Suppressor macrophage treated with lipopolysaccharide for 4 hours (primary cell): ENCODE measurements at places on chromosomes 6 and 20.

GRCh38 chr6:170294813-170295509 is 4.1 kb upstream of the DLL1 start:
- no peak for DNase-seq

- peak; percentile 32 for DNase-seq
These were observed 2.1 kb upstream of the RBM38 start for GRCh38 chr20:57388953-57389694.

- DNase-seq: no peak
These were observed 97.3 kb downstream of the BMP2 start for GRCh38 chr20:6864740-6865139.

DNA sequence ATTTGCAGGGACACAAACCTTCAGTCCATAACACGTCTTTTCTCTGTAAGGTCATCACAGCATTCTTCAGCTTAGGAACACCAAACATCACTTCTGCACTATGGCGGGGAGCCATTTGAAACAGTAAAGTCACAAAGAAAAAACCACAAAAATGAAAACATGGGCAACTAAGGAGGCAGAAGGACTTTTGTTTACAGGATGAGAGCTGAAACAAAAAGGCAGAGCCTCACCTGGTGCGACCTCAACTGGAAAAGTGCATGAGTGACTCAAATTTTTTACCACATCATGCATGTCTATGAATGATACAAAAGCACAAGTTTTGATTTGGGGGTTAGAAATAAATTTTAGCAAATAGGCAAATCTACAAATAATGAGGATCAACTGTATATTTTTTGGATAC is 68.2 kb upstream of the TNFAIP3 start:
- no peak for DNase-seq

GRCh38 chr6:44725070-44725469 is 337.6 kb downstream of the CDC5L start:
- DNase-seq: peak; percentile 21

- no peak for DNase-seq
These were observed 222.8 kb upstream of the CITED2 start for GRCh38 chr6:139597087-139597763.

GRCh38 chr6:107413966-107414645 is 45.3 kb downstream of the PDSS2 start:
- no peak for DNase-seq

- no peak for DNase-seq
These were observed 14.0 kb downstream of the MRPS18A start for GRCh38 chr6:43673444-43674084.

- DNase-seq: no peak
These were observed 11.3 kb upstream of the KCNK16 start for GRCh38 chr6:39333644-39334438.

- DNase-seq: no peak
These were observed 36.5 kb downstream of the PPP1R16B start for GRCh38 chr20:38842026-38842425.

- DNase-seq: no peak
These were observed 736.9 kb downstream of the QKI start for GRCh38 chr6:164151161-164152120.
